ENCODE measurements at places on chromosomes 2 and 18.

DNA sequence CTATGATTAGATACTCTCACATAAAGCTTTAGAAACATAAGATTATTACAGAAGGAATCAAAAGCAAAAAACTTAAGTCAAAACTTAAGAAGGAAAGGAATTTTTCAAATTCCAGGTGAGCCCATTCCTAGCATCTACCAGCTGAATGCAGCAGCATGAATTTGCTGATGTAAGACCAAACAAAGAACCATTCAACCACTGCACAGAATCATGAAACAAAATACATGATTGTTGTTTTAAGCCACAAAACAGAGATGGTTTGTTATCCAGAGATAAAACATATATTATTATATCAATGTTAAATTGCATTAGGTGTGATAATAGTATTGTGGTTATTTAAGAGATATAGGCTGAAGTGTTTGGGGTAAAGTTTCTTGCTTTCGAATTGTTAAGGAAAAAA, 29.0 kb downstream of the PIGN start:
- no peak for DNase-seq

GRCh38 chr18:54742659-54743604, 85.3 kb upstream of the RAB27B start:
- no peak for DNase-seq

DNA sequence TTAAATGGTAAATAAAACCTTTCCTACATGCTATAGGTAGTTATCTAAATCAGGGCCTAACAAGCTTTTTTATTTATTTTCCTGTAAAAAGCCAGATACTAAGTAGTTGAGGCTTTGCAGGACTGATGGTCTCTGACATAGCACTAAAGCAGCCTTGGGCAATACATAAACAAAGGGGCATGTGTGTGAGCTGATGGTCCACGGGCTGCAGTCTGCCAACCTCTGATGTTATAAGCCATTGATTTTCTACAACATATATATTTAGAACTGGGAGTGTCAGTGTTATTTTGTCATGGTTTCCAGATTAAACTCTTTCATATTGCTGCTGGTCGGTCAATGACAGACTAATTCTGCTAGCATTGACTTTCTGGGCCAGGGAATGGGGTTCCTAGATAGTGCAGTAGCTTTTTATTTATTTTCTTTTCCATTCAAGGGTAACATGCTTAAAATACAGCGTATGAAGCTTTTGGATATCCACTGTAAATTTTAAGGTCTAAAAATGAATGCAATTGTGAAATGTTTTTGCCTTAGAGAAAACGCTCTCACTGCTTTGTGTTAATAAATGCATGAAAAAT, 134.0 kb downstream of the NEDD4L start:
- DNase-seq = no peak

- no peak for DNase-seq
Observed at GRCh38 chr18:54100466-54100865, 124.0 kb downstream of the MBD2 start.

DNA sequence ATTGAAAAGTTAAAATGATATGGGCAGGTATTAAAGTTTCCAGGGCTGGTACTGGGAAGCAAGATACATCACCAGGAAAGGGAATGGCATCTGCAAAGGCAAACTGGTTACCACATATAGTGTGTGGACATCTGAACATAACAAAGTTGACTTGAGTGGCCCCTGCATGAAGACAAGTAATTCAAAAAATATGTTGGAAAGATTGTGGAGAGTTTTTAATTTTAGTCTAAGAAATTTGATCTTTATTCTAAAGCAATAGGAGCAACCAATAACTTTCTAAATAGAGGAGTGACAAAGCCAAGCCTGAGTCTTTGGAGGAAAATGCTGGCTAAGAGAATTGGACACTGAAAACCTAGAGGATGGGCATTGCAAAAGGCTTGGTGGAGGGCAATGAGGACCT, 278.2 kb downstream of the ALK start:
- no peak for DNase-seq

- DNase-seq = no peak
Observed at GRCh38 chr2:230520875-230521155, 104.8 kb downstream of the SP100 start.

- DNase-seq = no peak
Observed at GRCh38 chr2:101976891-101977290, 14.9 kb upstream of the IL1R2 start.

DNA sequence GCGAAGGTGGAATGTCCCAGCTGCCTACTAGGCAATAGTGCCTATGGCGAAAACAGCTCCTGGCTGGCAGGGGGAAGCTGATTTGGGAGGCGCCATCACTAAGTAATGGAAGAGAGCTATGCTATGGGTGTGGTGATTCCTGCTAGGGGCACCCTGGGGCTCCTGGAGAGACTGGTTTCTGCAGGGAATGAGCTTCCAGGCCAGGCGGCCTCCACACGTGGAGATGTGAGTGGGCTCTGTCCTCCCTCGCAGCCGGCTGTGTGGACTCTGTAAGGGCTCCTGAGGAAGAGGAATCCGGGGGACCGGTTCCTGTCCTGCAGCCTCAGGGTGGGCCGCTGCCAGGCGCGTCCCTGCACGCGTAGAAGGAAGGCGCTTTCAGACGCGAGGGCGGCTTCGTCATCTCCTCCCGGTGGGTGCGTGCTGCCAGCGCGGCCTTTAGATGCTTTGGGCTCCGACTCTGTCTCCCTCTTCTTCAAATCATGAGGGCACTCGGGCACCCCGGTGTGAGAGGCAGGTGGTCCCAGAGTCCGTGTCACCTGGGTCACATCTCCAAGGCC, 55.5 kb upstream of the ANKRD62 start:
- peak; percentile 7 for DNase-seq

DNA sequence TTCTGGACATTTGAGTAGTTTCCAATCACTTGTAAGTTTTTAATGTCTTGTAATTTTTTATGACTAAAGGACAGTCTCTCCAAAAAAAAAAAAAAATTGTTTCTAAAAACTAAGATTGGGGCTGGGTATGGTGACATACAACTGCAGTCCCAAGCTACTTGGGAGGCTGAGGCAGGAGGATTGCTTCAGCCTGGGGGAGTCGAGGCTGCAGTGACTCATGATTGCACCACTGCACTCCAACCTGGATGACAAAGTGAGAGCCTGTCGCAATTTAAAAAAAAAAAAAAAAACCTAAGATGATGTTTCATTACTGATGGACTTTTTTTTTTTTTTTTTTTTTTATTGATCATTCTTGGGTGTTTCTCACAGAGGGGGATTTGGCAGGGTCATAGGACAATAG, 34.4 kb upstream of the PKDCC start:
- DNase-seq = no peak

DNA sequence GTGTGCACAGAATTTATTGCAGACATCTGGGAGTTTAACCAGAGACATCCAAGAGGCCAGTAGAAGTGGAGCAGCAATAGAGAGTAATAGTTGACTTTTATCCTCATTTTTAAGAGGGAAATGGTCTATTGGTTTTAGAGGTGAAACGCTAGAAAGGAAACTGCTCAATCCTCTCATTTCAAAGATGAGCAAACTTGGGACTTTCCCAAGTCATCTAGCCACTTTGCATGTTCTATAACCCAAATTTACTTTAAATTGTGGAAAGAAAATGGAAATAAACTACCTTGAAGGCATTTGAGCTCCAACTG, 601.7 kb downstream of the ARHGAP15 start:
- no peak for DNase-seq
